Peyer's patch (tissue), 4 donors: ENCODE measurements at places on chromosomes 7 and 10. TPM values are rescaled to one million over a fixed set of nuclear protein-coding genes. Genes with fewer than 3 reads are reported as not detected.
A peak's percentile ranks its signal among the peaks of the same experiment; 100 is the strongest.

GRCh38 chr7:116139007-116139406, 71.3 kb upstream of the TES start:
- DNase-seq: no peak

DNA sequence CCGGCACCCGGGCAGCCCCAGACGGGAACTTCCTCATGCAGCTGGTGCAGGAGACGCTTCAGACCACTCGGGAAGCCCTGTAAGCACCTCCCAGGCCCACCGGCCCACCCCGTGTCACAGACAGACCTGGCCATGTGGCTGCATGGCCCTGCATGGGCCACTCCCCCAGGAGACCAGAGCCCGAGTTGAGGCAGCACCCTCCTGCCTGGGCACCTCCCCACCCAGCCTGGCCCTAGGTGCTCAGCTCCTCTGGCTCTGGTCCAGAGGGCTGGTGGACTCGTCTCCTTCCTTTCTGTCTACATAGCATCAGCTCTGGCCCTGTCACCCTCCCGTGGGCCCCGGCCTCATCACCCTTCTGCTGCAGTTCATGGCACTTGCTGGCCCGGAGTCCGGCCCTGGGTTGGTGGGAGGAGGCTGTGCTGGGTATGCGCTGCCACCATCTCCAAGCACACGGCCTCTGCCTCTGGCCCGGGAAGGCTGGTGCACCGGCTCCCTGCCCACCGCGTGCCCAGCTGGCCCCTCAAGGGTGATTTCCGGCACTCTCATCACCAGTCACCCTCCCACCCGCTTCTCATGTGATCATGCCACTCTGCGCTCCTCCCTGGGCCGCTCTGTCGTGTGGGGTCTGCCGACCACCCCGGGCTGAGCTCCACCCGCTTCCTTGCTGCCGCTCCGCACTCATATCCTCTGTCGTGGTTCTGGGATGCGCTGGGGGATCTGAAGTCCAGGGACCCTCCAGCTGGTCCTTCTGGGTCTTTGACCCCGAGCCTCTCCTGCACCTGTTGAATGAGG, 53.1 kb upstream of the DPYSL4 start:
- peak; percentile 26 for DNase-seq

DNA sequence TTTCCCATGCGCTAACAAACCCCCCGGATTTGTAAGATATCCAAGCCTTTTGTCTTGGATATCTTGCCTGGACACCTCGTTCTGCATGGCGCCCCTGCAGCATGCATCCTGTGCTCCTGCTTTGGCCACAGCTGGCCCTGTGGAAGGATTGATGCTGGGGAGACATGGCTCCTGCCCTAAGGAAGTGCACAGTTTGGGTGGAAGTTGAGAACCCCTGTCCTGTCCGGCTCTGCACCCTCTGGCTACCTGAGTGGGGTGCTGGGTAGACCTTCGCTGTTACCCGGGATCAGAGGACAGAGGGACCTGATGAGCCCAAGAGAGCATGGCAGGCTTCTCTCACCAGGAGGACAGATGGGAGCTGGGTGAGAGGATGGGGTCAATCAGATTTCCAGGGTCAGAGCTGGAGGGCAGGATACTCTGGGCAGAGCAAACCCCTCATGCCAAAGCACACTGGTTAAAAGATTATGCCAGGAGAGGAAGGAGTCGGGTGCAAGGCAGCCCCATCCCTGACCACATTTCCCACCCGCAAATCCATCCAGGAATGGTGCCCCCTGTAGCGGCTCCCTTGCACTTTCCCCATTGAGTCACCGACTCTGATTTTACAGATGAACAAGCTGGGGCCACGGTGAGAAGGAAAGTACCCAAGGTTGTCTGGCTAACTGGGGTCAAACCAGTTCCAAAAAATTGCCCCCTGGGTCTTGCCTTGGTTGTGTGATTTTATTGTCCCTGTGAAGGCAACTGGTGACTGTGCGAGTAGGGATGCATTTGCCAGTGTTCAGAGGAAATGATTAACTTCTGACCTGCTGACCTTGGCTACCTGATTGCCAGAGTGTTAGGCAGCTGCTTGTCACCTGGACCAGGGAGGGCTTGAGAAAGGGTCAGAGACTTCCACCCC, 290.1 kb upstream of the ZMIZ1 start:
- DNase-seq: peak; percentile 19

GRCh38 chr10:74949034-74949832, 122.8 kb downstream of the KAT6B start:
- DNase-seq: no peak

DNA sequence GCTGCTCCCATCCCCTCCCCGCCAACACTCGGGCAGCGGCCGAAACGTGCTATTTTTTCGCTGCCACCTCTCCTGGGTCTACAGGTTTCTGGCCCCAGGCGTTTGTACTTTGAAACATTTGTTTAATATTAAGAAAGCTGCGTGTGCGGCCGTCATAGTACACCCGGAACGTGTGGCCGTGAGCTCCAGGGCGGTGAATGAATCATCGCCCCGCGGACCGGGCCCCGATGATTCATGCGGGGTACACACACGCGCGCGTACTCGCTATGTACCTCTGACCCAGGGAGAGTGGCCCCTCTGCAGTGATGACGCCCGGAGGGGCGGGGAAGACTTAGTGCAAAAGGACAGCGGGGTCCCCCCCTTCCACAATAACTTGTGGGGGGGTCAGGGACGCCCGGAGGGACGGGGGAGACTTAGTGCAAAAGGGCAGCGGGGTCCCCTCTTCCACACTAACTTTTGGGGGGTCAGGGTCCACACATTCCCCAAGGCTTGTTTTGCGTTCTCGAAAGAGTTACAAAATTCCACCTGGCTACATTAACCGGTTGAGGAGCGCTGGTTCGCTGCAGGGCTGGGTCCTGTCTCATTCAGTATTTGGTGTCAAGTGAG, 56.5 kb upstream of the PCGF5 start:
- DNase-seq: peak; percentile 52

DNA sequence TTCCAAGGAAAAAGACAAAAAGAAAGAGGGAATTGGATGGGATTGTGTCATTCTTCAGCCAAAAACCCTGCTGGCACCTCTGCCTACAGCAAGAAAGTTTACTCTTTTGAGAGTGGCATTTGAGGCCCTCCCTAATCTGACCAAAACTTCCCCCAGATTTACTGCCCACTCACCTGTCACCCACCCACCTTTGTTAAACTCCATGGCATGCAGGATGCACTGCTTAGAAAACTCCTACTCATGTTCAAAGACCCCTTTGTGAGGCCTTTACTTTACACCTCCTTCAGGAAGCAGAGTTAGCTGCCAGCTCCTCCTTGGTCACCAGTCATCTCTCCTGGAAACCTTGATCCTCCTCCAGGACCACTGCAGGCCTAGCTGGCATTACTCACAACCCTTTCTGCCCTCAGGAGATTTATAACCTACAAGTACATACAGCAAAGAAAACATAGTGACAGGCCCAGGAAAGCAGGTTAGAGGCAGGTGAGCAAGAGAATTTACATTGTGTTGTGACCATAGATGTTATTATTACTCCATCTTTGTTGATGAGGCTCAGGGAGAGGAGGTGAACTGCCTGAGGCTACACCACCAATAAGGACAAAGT, 10.3 kb upstream of the PLAC9 start:
- DNase-seq: no peak

DNA sequence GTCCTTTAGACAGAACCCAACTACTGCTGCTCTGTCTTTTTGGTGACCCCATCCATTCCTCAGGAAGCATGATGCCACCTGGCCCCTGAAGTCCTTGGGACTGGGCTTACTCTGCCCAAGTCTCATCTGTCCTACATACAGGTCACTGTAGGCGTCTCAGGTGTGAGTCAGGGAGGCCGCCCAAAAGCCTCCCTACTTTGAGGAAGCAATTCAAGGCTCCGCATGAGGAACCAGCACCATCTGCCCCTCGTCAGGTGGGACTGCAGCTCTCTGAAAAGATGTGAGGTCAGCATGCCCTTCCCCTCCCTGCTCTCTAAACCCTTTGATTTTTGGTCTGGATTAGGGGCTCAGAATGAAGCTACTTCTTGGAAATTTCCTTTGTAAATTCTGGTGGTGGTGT, 354.8 kb downstream of the CXCL12 start:
- no peak for DNase-seq

DNA sequence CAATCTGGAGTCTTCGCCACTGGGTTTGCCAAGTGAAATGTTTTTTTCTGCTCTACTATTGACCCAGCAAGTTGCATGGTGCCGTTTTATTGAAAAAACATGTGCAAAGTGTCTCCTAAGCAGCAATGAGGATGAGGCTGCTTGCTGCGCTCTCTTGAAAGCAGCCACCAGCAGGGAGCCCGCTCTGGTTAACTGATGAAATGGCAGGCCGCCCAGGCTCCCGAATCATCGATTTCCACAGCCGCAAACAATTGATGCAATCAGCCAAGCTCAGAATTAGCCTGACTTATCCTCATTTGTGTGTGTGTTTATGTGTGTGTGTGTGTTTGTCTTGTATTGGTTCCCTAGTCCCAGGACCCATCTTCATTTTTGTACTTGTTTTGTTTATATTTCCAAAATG, 22.2 kb upstream of the LYZL1 start:
- no peak for DNase-seq

- no peak for DNase-seq
These were observed 50.1 kb upstream of the GDF10 start for GRCh38 chr10:47249881-47250280.

GRCh38 chr10:132446661-132447445, 49.9 kb downstream of the PWWP2B start:
- DNase-seq: peak; percentile 91

DNA sequence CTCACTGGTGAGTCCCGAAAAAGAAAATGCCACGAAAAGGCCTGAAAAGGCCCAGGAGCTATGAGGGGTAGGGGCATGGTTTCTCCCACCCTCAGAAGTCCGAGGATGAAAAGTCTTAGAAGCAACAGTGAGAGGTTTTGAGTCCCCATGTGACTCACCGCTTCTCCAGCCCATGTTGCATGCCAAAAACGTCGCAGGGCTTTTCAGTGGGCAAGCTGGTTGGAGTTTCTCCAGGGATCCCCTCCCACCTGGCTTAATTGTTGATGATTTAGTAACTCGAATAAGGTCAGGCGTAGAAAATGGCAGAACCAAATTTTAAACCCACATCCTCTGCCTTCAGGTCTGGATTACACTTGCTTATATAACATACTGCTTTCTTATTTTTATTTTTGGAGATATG, 96.3 kb upstream of the ARMC3 start:
- DNase-seq: no peak

DNA sequence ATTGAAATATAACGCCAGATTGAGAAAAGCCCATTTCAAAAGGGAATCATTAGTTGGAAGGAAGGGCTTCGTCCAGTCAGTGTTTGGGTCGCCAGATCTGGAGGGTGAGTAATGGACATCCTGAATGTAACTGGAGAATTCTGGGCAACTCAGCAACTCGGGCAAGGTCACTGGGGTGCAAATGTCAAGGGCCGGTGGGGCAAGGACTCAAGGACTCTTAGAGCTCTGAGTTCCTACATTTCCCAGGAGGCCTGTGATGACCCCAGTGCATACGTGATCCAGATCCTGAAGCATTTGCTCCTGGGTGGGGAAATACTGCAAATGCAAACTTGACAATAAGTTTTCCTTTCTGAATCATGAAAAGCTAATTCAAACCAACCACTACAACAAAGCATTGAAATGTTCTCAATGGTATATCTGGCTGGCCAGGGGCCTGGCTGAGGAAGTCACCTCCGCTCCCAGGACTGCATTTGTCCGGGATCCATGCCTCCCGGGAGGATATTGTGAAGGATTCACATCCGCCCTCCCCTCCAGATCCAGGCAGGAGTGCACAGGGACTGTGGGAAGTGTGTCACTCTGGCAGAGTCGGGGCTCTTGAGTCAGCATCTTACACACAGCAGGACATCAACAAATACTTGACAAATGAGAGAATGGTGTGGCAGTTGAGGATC, 164.0 kb downstream of the FANK1 start:
- no peak for DNase-seq

GRCh38 chr7:90592033-90592432, 4.1 kb upstream of the CDK14 start:
- no peak for DNase-seq

DNA sequence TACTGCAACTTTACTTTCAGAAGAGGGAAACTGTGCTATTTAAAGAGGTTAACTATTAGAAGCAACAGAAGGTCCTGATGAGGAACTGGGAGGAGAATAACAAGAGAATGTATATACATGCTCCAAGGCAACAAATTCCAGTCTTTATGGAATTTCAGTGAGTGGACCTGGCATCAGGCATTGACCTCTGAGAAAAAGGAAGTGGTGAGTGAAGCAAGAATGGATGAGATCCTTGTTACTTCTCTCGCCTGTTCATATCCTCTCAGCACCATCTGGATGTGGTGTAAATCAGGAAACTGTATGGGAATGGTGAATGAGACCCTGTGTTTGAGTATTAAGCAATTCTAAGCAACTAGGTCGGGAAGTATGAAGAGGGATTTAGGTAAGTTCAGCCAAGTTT, 30.3 kb upstream of the KBTBD2 start:
- DNase-seq: no peak

- no peak for DNase-seq
These were observed 43.3 kb downstream of the ETV1 start for GRCh38 chr7:13946181-13946580.

The TMEM120A gene
- total RNA-seq: 103 TPM

The TBC1D12 gene
- total RNA-seq: 16.5 TPM

The CREB5 gene
- total RNA-seq: 0.88 TPM

The PIK3AP1 gene
- total RNA-seq: 13.7 TPM

The UPK3BL1 gene
- 20.7 TPM for total RNA-seq

The LEP gene
- total RNA-seq: not detected

The C10orf67 gene
- total RNA-seq: not detected

The C10orf90 gene
- not detected for total RNA-seq

The FAM25G gene
- not detected for total RNA-seq

The C10orf62 gene
- total RNA-seq: not detected

The NRCAM gene
- 1.1 TPM for total RNA-seq
